ENCODE measurements at places on chromosomes 3 and 15. TPM values are rescaled to one million over a fixed set of nuclear protein-coding genes. Genes with fewer than 3 reads are reported as not detected.
A peak's percentile ranks its signal among the peaks of the same experiment; 100 is the strongest.

Gene FNDC3B
- 147 TPM for total RNA-seq

Gene DLL4
- 22.5 TPM for total RNA-seq

Gene CCDC39
- total RNA-seq = 0.10 TPM

Gene EEF1AKMT4
- total RNA-seq = 0.62 TPM

Gene RHCG
- total RNA-seq = 70.4 TPM

Gene C2CD4A
- not detected for total RNA-seq

Gene CHRD
- total RNA-seq = 33.5 TPM

Gene NANOGP8
- not detected for total RNA-seq

Gene LRRC2
- 13.0 TPM for total RNA-seq

DNA sequence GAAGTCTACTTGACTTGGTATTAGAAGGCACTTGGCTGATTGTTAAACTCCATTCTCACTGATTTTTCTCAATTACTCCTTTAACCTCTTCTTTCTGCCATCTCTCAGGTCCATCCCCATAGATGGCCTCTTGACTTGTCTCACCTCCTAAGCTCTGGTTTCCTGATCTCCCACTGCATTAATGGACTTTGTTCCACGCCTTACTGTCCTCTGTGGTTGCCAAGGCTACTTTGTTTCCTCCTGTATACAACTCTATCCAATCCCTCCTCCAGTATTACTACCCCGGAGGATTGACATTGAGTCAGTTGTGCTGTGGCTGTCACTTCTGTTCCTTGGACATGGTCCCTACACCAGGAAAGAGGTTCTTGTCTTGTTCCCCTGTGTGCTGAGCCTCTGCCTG, 10.6 kb upstream of the GLCE start:
- DNase-seq = no peak

- DNase-seq = no peak
These were observed 26.5 kb downstream of the CD86 start for GRCh38 chr3:122081543-122082247.

- no peak for DNase-seq
These were observed 3.1 kb downstream of the ZNF710 start for GRCh38 chr15:90004252-90004651.

DNA sequence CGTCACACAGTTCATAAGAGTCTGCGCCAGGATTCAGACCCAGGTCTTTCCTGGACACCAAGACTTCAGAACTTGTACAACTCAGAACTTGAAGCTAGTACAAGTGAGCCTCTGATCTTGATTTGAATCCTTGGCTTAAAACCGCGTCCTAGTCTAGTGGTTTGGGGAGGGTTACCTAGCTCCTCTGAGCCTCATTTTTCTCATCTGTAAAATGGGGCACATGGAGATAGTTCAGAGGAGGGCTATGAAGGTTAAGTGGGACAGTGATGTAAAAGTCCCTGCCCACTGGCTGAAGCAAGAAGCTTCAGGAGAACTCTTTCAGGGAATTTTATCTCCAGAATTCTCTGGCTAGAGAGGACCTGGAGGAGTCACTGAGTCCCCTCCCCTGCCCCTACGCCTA, 48.7 kb upstream of the LCTL start:
- no peak for DNase-seq

DNA sequence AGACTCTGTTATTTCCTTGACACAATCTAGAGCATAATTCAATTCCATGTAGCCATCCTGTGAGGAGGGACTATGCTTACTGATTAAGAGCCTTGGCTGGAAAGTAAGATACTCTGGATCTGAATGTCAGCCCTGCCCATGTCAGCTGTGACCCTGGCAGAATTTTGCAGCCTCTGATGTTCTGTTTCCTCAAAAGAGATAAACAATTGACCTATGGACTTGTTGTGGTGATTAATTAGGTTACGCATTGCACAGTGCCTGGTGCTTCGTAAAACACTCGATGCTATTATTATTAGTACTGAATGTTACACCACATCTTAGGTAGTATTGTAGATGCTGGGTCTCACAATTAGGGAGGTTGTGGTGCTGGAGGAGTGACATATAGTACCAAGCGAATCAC, 161.3 kb upstream of the MEIS2 start:
- DNase-seq = no peak

DNA sequence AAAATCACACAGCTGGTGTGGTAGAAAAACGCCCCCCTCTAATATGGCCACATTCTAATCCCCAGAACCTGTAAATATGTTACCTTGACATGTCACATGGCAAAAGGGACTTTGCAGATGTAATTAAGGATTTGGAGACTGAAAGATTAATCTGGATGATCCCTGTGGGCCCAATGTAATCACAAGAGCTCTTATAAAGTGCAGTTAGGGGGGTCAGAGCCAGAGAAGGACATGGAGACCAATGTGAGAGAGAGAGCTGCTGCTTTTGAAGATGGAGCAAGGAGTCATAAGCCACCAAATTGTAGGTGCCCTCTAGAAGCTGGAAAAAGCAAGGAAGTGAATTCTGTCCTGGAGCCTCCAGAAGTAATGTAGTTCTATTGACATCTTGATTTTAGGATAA, 152.6 kb downstream of the PEX5L start:
- no peak for DNase-seq

DNA sequence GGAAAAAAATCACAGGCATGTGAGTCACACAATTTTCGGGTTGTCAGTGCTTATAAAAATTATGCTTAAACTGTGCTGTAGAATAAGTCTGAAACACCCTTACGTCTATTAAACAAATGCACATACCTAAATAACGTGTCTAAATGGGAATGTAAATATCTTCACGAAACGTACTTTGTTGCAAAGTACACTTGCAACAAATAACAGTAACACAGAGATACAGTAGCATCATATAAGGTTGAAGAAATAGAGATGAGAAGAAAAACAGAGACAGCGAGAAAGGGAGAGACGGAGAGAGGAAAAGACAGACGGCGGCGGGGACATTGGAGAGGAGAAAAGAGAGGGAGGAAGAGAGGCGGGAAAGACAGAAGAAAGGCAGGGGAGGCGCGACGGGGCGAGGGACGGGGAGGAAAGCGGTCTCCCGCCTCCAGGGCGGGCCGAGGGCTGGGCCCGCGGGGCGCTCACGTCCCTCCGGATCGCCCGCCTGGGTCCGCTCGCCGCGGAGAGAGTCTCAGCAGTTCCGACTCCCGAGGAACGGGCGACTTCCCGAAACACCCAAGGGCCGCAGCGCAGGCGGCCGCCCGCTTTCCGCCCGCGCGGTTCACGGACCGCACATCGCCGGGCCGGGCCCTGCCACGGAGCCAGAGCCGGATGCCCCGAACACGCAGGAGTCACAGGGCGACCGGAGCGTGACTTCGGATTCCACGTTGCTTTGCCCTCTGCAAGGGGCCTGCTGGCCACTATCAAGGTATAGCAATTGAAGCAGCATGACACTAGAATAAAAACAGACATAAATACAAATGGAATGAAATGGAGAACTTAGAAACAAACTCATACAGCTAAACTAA, 153.4 kb downstream of the LMLN start:
- peak; percentile 14 for DNase-seq

GRCh38 chr15:77688693-77689092, 56.0 kb upstream of the LINGO1 start:
- DNase-seq = no peak

GRCh38 chr3:43255662-43256061, 30.7 kb upstream of the SNRK start:
- DNase-seq = no peak

GRCh38 chr3:188211476-188211875, 57.5 kb downstream of the LPP start:
- no peak for DNase-seq

- no peak for DNase-seq
These were observed 44.1 kb downstream of the TRANK1 start for GRCh38 chr3:36900474-36901443.

- no peak for DNase-seq
These were observed 1.3 kb downstream of the ADAMTS9 start for GRCh38 chr3:64686446-64686908.

DNA sequence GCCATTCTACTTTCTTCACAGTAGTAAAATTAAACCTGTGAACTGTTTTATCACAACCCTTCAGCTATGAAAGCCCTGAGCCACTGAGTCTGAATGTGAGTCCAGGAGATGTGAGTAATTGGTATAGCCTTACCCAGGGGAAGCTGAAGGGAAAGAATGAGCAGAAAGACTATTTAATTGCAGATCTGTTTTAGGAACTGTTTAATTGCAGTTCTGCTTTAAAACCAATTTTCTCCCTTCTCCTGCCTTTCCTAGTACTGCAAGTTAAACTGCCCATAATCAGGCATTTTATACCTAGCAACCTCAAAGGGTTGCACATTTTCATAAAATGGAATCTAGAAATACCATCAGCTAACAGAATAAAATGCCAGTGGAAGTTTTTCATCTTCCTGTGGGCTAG, 476.7 kb downstream of the OCA2 start:
- no peak for DNase-seq

Data from tongue (tissue), 3 donors.